Urinary bladder (tissue), 4 donors: ENCODE measurements at places on chromosomes 7 and 10. TPM values are rescaled to one million over a fixed set of nuclear protein-coding genes. Genes with fewer than 3 reads are reported as not detected.
A peak's percentile ranks its signal among the peaks of the same experiment; 100 is the strongest.

- no peak for DNase-seq
Observed at GRCh38 chr10:122171302-122172075, 99.6 kb upstream of the BTBD16 start.

DNA sequence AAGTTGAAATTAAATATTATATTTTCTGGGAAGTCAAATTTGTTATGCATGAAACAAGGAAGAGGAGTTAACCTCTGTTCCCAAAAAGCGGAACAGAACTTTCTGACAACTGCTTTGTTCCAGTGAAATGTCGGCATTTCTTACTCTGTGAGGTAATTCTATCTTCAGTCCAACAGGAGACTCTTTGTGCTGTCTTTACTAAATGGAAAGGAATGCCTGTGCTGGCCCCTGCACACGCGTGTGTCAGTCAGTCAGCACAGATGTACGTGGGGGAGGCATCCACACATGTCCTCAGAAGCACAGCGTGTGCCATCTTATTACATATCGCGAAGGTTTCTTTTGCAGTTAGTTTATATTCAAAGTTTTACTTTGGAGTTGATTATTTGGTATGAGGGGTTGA is 37.5 kb downstream of the NET1 start:
- DNase-seq, result no peak

- DNase-seq, result no peak
Observed at GRCh38 chr10:97633921-97634320, 621 bp upstream of the MORN4 start.

DNA sequence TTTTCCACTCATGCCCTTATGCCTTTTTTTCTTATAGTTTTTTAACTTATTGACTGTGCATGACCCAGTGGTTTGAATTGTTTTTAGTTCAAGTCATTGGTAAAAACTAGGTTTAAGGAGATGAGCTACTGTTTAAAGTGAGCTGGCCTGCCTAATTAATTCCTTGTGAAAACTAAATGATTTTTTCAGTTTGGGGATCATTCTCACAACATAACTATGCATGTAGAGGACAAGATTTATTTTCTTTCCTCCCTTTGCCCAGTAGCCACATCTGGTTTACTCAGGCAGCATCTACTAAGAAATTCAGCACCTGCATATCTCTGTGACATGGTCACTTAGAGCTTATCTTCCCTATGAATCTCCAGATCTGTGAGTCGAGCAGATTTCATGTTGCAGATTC is 1.7 kb downstream of the ADO start:
- DNase-seq, result no peak

GRCh38 chr7:927031-927671 is 27.3 kb downstream of the ADAP1 start:
- no peak for DNase-seq

DNA sequence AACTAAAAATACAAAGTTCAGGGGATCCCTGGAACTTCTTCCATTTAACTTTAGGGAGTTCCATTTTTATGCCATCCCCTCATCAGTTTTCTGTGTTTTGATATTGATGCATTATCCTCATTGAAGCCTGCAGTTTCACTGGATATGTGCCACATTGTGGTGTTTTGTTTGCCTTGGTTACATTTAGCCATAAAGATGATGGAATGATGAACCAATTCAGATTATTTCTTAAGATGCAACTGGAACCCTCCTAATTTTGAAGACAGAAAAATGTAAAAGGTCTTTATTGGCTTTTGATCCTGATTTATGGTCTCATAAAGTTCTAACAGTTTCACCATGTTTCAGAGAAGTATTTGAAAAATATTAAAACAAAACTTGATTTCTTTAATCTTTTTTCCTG is 314.2 kb upstream of the KLF6 start:
- DNase-seq, result no peak

DNA sequence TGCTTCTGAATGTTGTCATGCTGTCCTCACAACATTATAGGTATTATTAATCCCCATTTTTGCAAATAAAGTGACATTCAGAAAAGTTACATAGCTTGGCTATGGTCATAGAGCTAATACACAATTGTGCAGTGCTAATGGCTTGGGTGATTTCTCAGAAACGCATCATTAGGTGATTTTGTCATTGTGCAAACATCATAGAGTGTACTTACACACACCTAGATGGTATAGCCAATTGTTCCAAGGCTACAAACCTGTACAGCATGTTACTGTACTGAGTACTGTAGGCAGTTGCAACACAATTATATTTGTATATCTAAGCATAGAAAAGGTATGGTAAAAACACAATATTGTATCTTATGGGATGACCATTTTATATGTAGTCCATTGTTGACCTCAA is 91.0 kb downstream of the BTAF1 start:
- DNase-seq, result no peak

GRCh38 chr7:124856299-124856888 is 73.2 kb downstream of the POT1 start:
- DNase-seq, result no peak

- no peak for DNase-seq
Observed at GRCh38 chr10:110244550-110244949, 37.1 kb downstream of the MXI1 start.

DNA sequence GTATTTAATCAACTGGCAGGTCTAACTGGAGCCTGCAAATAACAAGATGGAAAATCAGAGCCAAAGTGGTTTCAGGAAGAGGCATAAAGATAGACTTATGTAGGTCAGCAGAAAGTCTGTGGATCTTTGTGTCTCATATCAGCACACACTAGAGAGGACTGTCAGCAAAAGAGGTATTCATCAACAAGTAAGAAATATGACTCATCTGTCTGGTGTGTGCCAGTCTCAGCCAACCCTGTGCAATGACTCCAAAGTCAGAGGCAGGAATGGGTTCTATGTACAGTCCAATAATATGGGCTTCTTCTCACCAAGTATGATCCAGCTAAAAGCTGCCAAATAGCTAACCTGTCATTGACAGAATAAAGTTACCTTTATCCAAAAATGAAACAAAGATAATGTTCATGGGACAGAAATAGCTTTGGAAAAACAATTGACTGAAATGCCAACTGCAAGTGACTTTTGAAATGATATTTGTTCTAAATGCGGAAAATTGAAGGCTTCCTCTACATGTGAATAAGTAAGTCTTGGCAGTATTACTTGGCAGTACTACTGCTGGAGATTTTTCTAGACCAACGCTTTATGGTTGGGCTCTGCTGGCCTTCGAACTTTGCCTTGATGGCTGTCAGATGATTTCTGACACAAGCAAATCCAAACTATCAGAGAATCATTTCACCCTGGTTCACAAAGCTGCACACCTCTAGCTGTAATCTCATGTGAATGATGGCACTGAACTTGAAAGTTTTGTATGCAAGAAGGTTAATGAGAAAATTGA is 272.3 kb upstream of the SEMA3C start:
- no peak for DNase-seq

DNA sequence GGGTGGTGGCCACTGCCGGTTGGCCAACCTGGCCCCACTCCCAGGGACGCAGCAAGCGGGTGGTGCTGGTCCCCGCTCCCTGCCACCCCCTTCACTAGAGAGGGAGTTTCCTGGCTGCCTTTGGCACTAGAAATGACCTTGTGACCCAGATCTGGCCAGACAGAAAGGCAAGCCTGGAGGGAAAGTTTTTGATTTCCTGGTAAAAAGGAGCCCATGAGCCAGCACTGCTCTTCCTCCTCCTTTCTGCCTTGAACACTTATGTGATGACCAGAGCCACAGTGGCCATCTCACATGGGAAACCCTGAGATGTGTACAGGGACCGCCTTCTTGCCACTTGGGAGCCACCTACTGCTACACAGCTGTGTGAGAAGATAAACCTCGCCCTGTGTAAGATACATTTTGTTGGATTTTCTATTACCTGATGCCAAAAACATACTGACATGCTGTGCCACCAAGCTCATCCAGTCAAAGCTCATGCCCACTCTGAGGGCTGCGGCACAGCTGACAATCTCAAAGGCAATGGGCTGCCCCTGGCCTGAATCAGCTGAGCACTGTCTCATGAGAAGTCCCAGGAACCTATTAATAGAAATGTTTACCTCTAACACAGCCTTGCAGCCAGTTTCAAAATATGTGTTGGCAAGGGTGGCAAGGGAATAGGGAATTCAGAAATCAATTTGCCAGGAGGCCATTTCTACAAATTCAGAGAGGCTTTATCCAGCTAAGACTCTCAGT is 94.0 kb downstream of the CYTH3 start:
- DNase-seq, result no peak

GRCh38 chr10:4437791-4438190 is 388.2 kb upstream of the AKR1E2 start:
- DNase-seq, result no peak

DNA sequence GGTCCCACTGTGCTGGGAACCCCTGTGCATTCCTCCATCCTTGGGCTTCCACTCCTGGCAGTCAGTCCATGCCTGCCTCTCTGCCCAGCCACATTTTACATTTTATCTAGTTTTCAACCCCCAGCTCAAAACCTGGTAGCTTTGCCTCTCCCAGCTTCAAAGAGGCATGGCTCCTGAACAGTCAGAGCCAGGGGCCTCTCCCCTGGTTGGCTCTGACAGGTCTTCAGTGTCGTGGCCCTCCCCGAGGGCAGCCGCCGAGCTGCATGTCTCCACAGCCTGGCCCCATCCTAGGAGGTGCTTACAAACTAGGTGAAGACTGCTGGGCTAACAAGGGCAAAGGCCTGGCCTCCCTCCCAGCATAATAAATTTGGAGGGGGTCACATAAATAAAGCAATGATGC is 14.8 kb downstream of the COBL start:
- no peak for DNase-seq

DNA sequence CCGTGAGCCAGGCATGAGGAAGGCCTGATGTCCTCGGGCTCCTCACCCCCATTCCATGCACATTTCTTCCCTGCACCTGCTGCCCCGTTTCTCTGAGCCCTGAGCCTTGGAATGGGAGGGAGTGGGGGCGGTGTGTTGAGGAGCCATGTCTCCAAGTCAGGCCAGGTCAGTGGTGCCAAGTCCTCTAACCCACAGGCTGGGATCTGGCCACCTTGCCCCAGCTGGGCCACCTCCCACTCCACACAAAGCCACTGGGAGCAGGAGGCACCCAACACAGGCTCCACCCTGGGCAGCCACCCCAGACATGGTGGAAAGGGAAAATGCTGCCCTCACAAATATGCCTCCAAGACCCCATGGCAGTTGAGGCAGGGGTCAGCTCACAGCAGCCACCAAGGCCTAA is 27.7 kb downstream of the ZCCHC24 start:
- DNase-seq, result no peak

Gene COBL
- 3.3 TPM for total RNA-seq

DNA sequence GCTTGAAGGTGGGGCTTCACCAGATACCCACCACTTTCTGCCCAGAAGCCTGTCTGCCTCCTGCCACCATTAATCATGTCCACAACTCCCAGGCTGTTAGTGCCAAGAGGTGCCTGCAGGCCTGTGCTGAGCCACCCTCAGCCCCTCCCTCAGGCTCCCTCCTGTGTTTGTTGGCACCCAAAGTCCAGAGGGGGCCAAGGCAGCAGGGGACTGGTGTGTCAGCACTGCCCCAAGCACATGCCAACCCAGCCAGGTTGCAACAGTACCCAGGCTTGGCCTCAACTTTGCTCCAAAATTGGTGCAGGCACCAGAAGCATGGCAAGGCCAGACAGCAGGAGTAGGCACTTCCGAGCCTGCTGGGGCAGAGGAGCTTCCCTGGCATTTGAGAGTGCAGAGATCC is 111.3 kb downstream of the HPSE2 start:
- DNase-seq, result no peak

- no peak for DNase-seq
Observed at GRCh38 chr10:7887174-7887816, 69.0 kb downstream of the TAF3 start.

GRCh38 chr10:112792487-112793201 is 157.4 kb upstream of the TCF7L2 start:
- no peak for DNase-seq

- no peak for DNase-seq
Observed at GRCh38 chr7:16667355-16667754, 21.4 kb downstream of the BZW2 start.

DNA sequence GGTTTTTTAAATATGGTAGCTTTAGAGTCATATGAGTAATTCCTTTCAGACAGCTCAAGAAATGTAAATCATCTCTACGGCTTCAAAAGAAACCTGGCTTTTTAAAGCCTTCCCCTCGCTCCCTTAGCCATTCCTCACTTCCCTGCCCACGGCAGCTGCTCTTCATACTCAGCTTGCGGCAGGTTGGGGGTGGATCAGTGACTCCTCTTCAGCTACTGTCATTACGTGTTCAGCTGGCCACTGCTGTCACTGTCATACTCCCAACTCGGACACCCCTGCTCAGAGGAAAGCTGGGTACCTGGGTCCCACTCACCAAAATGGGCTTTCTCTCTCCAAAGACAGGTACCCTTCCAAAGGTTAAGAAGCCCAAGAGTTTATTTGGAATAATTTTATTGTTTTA is 6.6 kb downstream of the YWHAG start:
- DNase-seq, result no peak

GRCh38 chr7:94286111-94286510 is 108.6 kb upstream of the COL1A2 start:
- DNase-seq, result no peak

- no peak for DNase-seq
Observed at GRCh38 chr7:36272567-36273269, 116.9 kb upstream of the ANLN start.

GRCh38 chr10:20745556-20746375 is 151.3 kb downstream of the NEBL start:
- DNase-seq, result no peak

Gene FAM25A
- not detected for total RNA-seq

DNA sequence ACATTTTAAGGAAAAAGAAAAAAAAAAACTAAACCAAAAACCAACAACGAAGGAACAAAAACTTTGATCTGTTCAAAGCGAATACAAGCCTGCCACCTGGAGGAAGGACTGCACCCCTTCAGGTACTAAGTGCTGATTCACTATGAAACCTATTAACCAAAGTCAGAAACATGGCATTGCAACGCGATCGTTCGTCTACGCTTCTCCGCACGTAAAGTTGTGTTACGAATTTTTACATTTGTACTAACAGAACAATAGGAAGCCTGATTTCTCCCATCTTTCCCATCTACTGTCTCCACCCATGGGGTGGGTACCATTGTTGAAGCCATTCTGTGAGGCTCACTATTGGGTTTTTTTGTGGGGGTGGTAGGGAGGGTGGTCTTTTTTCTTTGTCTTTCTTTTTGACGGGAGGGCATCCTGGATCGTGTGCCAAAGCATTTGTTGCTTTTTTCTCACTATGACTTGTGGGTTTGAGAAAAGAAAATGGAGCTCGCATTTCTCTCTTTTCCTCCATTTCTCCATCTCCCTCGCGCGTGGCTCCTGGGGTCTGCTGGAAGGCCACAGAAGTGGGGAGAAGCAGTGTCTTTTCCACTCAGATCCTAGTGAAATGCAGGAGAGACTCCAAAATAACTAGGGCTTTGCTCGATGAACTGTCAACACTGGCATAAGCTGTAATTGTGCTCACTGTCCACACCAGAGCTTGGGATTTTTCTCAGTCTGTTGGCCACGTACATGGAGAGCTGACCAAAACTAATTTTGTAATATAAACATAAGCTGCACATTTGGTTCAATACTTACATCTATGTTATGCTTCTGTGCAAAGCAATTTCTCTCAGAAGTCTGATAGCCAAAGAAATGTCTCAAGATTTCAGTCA is 100.9 kb upstream of the YAE1 start:
- peak; percentile 40 for DNase-seq
